ENCODE measurements at places on chromosomes 7 and 10.

- no peak for DNase-seq
These were observed 58.6 kb upstream of the OPALIN start for GRCh38 chr10:96417441-96417840.

- no peak for DNase-seq
These were observed 201.0 kb upstream of the IMMP2L start for GRCh38 chr7:111763221-111763801.

DNA sequence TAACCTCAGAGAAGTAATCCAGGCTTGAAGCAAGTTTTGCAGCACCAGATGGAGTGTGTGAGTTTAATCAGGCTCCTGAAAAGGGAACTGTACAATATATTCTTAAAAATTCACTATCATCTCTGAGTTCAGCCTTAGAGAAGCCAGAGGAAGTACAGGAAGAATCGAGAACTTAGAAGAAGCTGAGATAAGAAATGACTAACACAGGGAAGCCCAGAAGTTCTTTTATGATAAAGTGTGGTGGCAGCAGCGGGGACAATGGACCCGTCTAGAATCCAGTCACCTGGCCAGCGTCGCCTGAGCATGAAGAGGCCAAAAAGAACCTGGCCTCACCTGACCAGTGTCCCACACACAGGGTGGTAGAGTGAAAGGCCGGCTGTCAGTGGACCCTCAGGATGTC lies 161.0 kb downstream of the USP6NL start:
- no peak for DNase-seq

GRCh38 chr7:157731126-157731525 lies 394.3 kb downstream of the DNAJB6 start:
- no peak for DNase-seq

DNA sequence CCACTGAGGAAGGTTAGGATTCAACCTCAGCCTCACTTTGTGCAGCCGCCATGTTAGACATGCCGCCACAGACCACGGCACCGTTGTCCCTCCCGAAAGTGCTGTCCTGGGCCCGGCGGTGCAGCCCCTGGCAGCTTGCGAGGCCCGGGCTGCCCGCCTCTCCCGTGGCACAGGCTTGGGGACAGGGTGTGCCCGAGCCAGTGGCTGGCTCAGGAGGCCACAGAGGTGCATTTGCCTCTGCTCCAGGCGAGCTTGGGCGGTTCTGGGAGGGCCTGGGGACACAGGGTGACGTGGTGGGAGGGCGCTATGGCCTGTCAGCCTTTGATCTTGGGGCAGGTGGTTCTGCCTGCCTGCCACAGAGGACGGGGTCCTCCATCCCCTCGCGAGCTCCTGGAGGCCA lies 41.1 kb downstream of the NKX6-2 start:
- DNase-seq: no peak

GRCh38 chr7:93350338-93350737 lies 118.2 kb downstream of the VPS50 start:
- DNase-seq: no peak

DNA sequence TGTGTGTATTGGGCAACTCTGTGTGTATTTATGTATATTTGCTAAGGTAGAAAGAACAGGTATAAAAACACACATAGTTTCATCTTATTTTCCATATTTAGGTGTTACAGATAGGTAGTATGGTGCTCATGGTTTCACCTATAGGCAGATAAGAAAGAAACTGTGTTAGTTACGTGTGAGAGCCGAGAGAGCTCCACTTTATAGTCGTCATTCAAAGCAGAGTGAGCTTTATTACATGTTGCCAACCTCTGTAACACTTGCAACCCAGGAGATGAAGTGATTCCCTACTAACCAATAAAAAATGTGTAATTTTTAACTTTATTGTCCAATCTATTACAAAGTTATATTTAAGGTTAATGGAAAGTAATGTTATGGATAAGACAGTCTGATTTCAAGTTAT lies 121.3 kb downstream of the AGMO start:
- DNase-seq: no peak

DNA sequence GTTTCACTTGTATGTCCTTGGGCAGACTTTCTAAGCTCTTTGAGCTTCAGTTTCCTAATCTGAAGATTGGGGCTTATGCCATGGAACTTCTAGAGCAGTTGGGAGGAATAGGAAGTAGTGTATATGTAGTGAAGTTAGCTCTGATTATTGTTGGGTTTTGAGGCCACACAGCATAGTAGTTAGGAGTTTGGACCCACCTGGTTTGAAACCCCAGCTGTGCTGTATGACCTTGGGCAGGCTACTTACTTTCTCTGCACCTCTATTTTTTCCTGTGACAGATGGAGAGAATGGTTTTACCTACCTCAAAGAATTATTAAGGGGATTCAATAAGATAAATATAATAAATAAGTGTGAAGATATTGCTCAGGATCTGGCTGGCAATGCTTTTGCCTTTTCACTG lies 61.4 kb upstream of the ADRB1 start:
- no peak for DNase-seq

DNA sequence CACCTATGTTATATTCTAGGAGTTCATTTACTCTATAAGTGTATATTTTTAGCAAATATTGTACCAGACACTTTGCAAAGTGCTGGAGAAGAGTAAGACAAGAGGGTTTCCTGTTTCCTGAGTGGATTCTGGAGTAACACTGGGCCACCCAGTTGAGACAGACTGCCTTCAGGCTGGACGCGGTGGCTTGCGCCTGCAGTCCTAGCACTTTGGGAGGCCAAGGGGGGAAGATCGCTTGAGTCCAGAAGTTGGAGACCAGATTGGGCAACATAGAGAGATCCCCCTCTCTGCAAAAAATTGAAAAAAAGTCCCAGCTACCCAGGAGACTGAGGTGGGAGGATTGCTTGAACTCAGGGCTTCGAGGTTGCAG lies 772 bp upstream of the ZSCAN25 start:
- no peak for DNase-seq

- no peak for DNase-seq
These were observed 256.2 kb downstream of the LHFPL3 start for GRCh38 chr7:104584620-104585019.

GRCh38 chr10:13913897-13914296 lies 327.1 kb downstream of the PRPF18 start:
- no peak for DNase-seq
